ENCODE measurements at places on chromosomes 3 and 15. TPM values are rescaled to one million over a fixed set of nuclear protein-coding genes. Genes with fewer than 3 reads are reported as not detected.

GRCh38 chr3:32136703-32137102 is 30.3 kb downstream of the GPD1L start:
- no peak for DNase-seq

DNA sequence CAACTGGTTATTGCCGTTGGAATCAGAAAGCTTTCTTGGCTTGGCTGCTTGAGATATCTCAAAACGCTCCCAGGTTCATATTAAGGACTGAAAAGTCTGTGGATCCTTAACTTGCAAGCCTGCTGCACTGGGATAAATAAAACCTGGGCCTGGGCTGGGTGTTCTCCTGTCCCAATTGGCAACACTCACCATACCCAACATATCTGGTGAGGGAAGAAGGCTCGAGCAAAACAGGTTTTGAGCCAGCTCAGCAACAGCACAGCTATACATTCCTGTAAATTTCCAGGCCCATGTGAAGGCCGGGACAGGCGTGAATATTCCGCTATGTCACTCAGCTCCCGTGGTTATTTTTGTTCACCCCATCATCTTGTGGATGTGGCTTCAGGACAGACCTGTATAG is 169.0 kb upstream of the BCL6 start:
- DNase-seq, result no peak

GRCh38 chr15:40072216-40072990 is 33.4 kb upstream of the SRP14 start:
- no peak for DNase-seq

- no peak for DNase-seq
Measured at GRCh38 chr3:109803274-109803673, 465.9 kb upstream of the DPPA4 start.

GRCh38 chr15:88631464-88632028 is 7.3 kb upstream of the ISG20 start:
- DNase-seq, result no peak

DNA sequence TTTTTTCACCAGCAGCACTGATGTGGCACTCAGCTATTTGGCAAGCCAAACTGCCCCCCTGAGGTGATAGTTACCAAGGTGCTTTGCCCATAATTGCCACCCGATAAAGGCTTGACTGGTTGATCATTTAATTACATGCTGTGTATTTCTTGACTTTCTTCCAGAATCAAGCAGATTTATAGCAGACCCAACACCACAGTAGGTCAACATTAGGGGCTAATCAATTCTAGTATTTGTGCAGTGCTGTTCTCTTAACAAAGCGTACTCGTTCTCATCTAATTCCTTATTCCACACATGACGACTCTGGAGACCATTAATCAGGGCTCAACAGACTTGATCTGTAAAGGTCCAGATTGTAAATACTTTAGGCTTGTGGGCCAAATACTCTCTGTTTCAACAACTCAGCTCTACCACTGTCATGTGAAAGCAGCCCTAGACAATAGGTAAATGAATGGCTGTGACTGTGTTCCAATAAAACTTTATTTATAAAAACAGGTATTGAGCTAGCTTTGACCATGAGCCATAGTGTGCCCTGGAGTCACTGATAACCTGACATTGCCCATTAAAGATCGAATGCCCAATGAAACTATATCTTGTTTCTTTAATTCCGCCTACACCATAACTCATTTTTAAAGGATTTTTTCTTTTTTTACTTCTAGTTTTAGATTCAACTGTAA is 119.1 kb upstream of the TMC3 start:
- no peak for DNase-seq

- DNase-seq, result peak; percentile 77
Measured at GRCh38 chr3:142993958-142994442, 7.4 kb upstream of the U2SURP start.

GRCh38 chr3:127644641-127645370 is 15.8 kb downstream of the PODXL2 start:
- DNase-seq, result no peak

- no peak for DNase-seq
Measured at GRCh38 chr3:167300207-167300606, 79.9 kb downstream of the ZBBX start.

DNA sequence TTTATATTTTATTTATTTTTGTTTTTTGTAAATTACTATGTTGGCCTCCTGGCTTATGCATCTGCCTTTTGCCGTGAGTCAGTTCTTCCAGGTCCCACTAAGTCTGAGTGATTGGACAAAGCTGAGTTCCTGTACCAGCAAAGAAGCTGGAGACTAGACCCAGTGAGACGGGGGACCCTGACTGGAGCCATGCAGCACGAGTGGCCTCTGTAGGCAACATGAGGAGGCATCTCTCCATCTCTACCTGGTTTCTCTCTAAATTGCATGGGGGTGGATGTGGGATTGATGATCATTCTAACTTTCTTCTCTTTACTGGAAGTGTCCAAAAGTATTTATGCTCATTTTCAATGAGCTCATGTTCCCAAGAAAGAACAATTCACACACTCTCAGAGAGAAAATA is 155.3 kb upstream of the MRPL3 start:
- DNase-seq, result no peak

DNA sequence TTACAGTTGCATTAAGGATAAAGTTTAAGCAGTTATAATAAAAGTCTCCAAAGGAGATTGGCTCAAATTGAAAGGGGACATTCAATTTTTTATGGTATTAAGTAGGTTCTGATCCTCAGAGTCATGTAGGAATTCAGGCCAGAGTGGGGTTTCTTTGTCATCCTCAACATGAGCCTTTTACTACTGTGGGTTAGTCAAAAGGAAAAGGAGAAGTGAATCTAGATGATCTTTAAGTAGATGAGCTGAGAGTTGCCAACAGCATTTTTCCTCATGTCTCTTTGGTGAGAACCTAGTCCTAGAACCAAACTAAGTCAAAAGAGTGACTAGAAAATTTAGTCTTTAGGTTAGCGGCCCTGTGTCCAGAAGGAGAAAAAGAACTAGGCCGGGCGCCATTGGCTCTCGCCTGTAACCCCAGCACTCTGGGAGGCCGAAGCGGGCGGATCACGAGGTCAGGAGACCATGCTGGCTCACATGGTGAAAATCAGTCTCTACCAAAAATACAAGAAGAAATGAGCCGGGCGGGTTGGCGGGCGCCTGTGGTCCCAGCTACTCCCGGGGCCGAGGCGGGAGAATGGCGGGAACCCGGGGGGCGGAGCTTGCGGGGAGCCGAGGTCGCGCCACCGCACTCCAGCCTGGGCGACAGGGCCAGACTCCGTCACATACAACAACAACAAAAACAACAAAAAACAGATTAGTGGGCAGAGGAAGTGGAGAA is 4.2 kb upstream of the CHL1 start:
- DNase-seq, result no peak

GRCh38 chr15:74788683-74789151 is 6.8 kb downstream of the CSK start:
- no peak for DNase-seq

- peak; percentile 42 for DNase-seq
Measured at GRCh38 chr3:5188419-5189221, 1.1 kb downstream of the EDEM1 start.

- no peak for DNase-seq
Measured at GRCh38 chr15:81914734-81915256, 131.0 kb downstream of the MEX3B start.

Gene RTP3
- not detected for total RNA-seq

Gene LINGO1
- 13.7 TPM for total RNA-seq

Gene SCN11A
- 44.3 TPM for total RNA-seq

Gene GOLGA8K
- 1.9 TPM for total RNA-seq

Gene STRA6
- 69.0 TPM for total RNA-seq

Gene MUC20
- 2.6 TPM for total RNA-seq

Gene CLDN16
- 0.39 TPM for total RNA-seq

All from spinal cord (tissue), 10 donors.